ENCODE measurements at places on chromosomes 2 and 18.

GRCh38 chr2:1360557-1361250 is 52.6 kb upstream of the TPO start:
- no peak for DNase-seq

DNA sequence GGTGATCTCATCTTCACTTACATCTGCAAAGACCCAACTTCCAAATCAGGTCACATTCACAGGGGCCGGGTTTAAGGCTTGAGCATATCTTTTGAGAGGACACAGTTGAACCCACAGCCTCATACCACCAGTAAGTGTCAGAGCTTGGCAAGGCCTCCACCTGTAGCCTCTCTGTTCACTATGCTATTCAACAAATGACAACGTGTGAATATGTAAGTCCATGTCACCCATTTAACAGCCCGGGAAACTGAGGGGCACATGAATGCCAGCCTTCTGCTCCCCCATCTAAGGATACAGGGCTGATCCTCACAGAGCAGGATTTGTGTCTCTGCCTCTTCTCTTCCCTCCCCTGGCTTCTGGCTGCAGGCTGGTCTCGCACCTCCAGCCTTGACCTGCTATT is 3.5 kb upstream of the KCNF1 start:
- DNase-seq = no peak

GRCh38 chr2:54510916-54511315 is 54.8 kb downstream of the SPTBN1 start:
- no peak for DNase-seq

DNA sequence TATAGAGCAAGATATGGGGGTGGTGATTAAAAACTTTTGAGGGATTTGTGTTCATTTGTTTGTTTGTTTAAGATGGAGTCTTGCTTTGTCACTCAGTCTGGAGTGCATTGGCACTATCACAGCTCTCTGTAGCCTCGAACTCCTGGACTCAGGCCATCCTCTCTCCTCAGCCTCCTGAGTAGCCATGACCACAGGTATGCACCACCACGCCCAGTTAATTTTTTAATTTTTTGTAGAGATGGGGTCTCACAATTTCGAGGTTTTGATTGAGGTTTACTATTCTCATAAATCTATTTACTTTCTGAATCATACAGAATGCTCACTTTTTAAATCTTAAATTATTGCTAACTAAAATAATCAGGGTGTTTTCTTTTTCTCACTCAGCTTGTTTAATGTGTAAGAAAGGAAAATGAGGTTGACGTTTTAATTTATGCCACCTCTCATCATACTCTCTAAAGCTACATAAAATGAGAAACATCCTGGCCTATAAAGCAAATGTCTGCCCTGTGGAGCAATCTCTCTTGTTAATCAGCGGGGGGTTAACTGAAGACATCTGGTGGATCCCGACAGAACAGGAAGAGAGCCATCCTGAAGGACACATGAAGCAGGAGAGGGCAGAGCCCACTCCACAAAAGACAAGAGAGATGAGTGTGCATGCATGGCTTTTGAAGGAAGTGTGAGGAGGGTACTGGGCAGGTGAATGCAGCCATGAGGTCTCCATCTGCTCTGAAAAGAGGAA is 589.1 kb upstream of the SLC8A1 start:
- DNase-seq = no peak
